ENCODE measurements at places on chromosomes 16 and 17.

- no peak for DNase-seq
Observed at GRCh38 chr17:78117027-78117981, 11.3 kb downstream of the TMC6 start.

- DNase-seq = no peak
Observed at GRCh38 chr17:39636587-39636926, 387 bp upstream of the STARD3 start.

DNA sequence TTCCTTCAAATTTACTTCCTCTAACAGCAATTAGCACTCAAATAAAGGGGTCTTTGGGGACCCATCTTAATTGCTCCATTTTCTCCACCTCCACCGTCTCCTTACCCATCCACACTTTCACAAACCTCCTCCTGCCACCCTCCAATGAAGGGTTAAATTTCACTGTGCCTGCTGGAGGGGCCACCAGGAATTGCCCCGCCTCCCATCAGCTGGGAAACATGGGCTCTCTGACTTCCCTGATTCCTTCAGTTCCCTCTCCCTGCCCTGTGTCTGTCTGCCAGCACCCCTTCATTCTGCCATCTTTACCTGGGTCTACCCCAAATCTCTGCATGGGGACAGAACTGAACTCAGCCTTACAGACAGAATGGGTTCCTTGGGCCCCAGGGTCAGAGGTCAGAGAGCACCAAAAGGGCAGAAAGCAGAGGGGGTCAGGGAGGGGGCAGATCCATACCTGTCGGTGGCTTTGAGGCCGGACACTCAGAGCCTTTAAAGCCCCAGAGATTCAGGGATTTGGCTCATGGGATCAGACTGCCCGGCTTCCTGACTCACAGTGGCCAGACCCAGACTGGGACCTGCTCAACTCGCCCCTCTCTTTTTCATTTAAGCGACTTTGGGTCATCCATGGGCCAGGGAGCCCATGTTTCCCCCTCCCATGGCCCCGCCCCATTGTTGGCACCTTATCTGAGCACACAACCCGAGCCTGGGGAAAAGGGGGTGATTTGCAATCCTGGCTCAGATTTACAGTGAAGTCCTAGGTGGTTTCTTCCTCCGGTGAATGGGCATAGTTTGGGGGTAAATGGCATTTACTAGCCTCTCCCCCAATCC, 17.6 kb upstream of the SP2 start:
- DNase-seq = no peak

DNA sequence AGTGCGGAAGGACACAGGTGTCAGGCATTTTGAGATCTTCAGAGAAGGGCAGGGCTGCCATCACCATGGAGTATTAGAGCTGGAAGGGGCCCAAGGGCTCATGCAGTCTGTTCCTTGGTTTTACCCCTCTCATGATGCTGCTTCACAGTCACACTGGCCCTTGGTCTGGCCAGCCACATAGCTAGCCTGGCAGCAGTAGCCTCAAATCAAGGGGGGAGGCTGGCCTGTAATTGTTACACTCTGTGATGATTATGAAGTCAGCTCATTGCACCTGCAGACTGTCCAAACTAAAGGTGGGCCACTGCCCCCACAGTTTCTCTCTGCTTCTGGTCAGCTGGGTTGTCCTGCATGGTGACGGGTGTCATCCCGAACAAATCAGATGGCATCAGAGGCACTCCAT, at the start of gene FNDC8:
Gene FNDC8, plus strand, starts transcription at position 301 of the 400 bp plus-strand sequence. Its CDS starts 79 bp downstream, at position 380.
- no peak for DNase-seq

DNA sequence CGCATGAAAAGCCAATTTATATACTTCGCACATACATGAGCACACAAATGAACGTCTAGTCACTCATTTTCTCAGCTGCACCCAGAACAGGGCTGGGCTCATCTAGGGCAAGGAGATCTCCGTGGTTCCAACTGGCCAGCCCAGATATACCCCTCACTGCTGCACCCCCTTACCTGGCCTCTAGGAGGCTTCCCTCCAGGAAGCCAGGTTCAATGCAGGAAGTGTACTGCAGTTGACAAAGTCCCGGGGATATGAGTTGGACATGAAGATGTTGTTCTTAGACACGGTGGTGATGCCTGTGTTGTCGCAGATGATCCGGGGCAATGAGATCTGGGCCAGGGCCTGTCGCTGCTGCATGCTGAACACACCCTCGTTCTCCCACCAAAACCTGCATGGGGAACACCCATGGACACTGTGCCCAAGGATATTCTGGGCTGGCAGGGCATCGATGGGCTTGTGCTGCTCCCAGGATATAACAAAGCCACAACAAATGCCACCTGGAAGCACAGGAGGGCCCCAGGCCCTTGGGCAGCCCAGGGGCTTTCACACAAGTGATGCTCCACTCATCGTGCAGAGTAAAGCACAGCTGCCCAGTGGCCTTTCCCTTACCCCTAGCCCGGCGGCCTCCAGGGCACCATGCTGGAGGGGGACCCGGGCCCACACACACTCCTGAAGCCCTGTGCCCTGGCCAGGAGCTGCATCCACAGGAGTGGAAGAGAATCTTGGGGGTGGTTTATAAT, 10.1 kb downstream of the MPO start:
- no peak for DNase-seq

DNA sequence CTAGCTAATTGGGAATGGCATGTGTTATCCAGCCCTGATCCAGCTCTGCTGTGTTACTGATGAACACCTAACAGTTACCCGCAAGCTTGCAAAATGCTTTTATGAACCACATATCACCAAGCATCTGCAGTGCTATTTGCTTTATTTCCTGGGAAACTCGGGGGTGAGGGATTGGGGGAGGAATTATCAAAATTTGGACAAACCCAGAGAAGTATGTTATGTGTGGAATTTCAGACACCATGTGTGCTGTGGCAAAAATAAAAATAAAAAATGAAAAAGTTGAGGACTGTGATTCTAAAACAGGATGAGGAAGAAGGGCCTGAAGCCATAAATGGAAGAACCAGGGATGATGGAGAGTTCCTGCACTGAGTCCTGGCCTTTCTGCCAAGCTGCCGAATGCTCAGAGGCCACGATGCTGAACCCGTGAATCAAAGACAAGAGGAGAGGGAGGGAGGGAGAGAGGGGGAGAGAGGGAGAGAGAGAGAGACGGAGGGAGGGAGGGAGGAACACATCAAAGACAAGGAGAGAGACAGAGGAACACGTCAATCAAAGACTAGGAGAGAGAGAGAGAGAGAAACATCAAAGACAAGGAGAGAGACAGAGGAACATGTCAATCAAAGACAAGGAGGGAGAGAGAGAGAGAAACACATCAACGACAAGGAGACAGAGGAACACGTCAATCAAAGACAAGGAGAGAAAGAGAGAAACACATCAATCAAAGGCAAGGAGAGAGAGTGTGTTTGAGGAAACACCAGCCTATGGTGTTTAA, 89.8 kb downstream of the MRM3 start:
- DNase-seq = no peak

- DNase-seq = no peak
Observed at GRCh38 chr17:34651402-34651811, 72.0 kb downstream of the TMEM132E start.

DNA sequence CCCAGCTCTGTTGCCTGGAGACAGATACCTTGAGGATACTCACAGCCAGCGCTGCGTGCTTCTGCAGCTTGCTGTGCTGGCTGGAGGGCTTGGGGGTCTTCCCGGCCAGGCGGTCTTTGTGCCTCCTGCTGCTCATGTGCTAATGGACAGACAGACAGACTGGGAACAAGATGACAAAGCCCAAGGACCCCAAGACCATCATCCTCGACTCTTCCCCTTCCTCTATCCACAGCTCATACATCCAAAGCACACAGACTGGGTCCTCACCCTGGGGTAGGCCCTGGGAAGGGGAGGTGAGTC, 7.7 kb downstream of the NKIRAS2 start:
- DNase-seq = no peak
